ENCODE measurements at places on chromosomes 7 and 10. TPM values are rescaled to one million over a fixed set of nuclear protein-coding genes. Genes with fewer than 3 reads are reported as not detected.

Gene AKR1B15
- not detected for total RNA-seq

Gene WAC
- 43.7 TPM for total RNA-seq

Gene PRF1
- 2.8 TPM for total RNA-seq

Gene VGF
- total RNA-seq, result not detected

Gene H2BK1
- total RNA-seq, result not detected

Gene LRRC18
- total RNA-seq, result not detected

Gene C10orf53
- not detected for total RNA-seq

Gene DENND2A
- total RNA-seq, result 3.0 TPM

Gene ADCYAP1R1
- 0.05 TPM for total RNA-seq

Gene CALML3
- total RNA-seq, result not detected

Gene ARHGAP22
- total RNA-seq, result 2.3 TPM

Gene PBLD
- total RNA-seq, result 106 TPM

Gene BICC1
- total RNA-seq, result 6.1 TPM

Gene SEMA3E
- total RNA-seq, result 0.59 TPM

Gene ATOH7
- total RNA-seq, result not detected

Gene PAX4
- total RNA-seq, result not detected

Gene CCNJ
- 6.5 TPM for total RNA-seq

Gene AGBL3
- 1.7 TPM for total RNA-seq

Gene GPR37
- 0.33 TPM for total RNA-seq

Gene OGDHL
- total RNA-seq, result 5.2 TPM

Gene STAG3
- 0.28 TPM for total RNA-seq

Gene IRF5
- 6.2 TPM for total RNA-seq

Gene GSTO2
- total RNA-seq, result 1.0 TPM

Gene C10orf67
- not detected for total RNA-seq

Gene TSPAN33
- total RNA-seq, result 29.3 TPM

Gene TMEM270
- not detected for total RNA-seq

Gene GATA3
- 0.09 TPM for total RNA-seq

Gene POM121L12
- total RNA-seq, result not detected

Gene GIMAP2
- 6.9 TPM for total RNA-seq

Gene PDZD7
- total RNA-seq, result not detected

Gene STK31
- 0.59 TPM for total RNA-seq

Gene DEPP1
- 10.7 TPM for total RNA-seq

Gene SRRM3
- not detected for total RNA-seq

Gene TCF7L2
- 9.3 TPM for total RNA-seq

Gene MAGI2
- total RNA-seq, result 4.1 TPM

Gene HHEX
- total RNA-seq, result 34.8 TPM

Gene HGF
- total RNA-seq, result 29.8 TPM

Gene SOSTDC1
- not detected for total RNA-seq

Gene TMEM178B
- under 0.01 TPM for total RNA-seq

Gene POLR2J2
- 5.5 TPM for total RNA-seq

Gene RPEL1
- total RNA-seq, result not detected

Gene GPR26
- not detected for total RNA-seq

Gene CPA2
- not detected for total RNA-seq

Gene NODAL
- not detected for total RNA-seq

Gene TAS2R5
- total RNA-seq, result 3.6 TPM

Gene EGFR
- 31.8 TPM for total RNA-seq

Gene HOXA9
- not detected for total RNA-seq

Gene ZNF239
- total RNA-seq, result 1.5 TPM

Gene MEST
- total RNA-seq, result 23.3 TPM

Gene SH2D4B
- not detected for total RNA-seq

Gene TUBGCP2
- total RNA-seq, result 29.6 TPM

Gene FFAR4
- 0.17 TPM for total RNA-seq

Gene SPAM1
- total RNA-seq, result not detected

Gene FGFR2
- total RNA-seq, result 50.6 TPM

Measured in liver (tissue), 10 donors.